ENCODE measurements at places on chromosomes 4 and X.

DNA sequence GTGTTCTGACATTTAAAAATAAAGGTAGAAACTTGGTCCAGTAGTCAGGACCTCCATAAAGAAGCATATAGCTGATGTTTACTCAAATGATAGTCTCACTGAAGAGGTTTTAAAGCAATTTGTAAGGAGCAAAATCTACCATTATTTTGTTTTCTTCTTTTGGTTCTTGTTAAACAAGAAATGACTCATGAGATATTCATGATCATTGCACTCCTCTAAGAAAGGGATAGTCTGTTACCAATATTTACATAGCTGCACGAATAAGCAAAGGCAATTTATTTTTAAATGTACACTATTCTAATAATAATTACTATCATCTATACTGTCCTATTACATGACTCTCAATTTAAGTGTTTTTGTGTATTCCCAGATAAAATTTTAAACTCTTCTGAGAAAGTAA, 397.9 kb downstream of the FAM47B start:
- DNase-seq: no peak

DNA sequence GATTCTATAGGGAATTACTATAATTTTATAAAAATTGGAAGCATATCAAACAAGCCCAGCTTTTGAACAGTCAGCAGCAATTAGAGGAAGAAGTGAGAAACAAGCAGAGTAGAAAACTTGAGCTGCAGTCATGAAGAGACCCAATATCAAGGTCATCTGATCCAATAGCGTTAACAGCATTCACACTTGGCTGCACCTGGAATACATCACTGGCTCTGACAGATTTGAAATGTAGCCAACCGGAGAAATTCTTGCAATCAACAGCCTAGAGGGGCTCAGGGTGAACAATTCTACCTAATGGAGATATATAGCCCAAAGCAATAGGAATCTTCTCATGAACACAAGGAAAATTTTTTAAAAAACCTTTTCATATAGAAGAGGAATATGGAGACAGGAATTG, 13.6 kb downstream of the DDX53 start:
- no peak for DNase-seq

DNA sequence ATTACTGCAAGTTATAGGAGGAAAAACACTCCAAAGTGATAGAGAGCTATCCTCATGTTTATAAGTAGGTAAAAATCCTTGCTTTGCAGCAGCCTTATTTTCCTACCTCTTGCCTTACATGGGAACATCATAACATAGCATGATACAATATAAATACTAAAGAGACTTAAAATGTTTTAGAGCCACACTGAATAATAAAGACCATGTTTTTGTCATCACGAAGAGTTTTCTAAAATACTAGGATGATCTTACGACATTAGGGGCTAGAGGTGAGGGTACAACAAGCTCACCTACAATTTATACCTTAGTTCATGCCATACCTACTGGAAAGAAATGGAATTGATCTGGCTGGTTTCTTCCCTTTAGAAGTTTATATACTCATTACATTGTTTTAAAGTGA, 184.8 kb downstream of the FBXW7 start:
- DNase-seq: no peak

DNA sequence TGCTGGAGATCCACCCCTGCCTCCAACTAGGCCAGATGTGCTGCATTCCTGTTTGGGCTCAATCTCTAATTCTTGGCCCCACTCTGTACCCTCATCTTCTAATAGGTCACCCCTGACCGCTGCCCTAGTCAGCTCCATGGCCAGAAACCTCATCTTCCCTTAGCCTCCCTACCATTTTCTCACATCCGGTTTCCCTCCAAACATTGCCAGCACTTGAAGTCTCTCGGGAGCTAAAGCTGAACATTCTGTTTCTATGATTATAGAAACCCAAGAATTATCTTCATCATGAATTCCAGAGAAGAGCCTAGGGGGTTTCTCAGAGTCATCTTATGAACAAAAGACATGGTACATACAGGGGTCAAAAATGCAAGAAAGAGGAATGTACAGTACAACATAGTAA, 179.7 kb downstream of the AMELX start:
- DNase-seq: no peak

DNA sequence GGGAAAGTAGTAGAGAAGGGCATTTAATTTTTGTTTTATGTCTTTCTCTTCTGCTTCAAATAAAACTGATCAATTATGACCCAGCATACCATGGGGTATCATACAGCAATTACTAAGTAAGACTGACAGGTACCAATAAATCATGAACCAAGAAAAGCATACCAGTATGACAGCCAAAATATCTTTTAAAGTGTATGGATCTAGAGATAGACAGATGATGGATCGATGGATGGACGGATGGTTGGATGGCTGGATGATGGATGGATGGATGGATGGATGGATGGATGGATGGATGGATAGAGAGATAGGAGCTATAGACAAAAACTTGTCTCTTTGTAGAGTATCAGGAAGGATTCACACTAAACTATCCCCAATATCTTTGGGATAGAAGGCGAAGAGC, 1.4 kb downstream of the DDX60L start:
- no peak for DNase-seq

DNA sequence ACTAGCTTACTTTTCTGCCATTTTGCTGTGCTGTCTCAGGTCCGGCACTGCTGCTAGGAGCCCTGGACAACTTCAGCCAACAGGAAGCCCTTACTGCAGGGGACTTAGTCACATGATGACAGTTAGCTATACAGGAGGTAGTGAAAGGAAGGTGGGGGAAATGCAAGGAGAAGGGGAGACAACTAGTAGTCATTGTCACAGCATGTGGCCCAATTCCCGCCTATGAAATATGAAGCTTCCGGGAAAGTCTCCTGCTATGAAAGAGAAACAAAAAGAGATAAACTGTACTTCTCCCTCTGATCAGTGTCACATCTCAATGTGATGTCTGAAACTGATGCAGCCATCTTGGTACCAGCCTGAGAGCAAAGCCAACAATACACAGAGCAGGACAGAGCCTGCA, 71.6 kb downstream of the AMELX start:
- DNase-seq: no peak

DNA sequence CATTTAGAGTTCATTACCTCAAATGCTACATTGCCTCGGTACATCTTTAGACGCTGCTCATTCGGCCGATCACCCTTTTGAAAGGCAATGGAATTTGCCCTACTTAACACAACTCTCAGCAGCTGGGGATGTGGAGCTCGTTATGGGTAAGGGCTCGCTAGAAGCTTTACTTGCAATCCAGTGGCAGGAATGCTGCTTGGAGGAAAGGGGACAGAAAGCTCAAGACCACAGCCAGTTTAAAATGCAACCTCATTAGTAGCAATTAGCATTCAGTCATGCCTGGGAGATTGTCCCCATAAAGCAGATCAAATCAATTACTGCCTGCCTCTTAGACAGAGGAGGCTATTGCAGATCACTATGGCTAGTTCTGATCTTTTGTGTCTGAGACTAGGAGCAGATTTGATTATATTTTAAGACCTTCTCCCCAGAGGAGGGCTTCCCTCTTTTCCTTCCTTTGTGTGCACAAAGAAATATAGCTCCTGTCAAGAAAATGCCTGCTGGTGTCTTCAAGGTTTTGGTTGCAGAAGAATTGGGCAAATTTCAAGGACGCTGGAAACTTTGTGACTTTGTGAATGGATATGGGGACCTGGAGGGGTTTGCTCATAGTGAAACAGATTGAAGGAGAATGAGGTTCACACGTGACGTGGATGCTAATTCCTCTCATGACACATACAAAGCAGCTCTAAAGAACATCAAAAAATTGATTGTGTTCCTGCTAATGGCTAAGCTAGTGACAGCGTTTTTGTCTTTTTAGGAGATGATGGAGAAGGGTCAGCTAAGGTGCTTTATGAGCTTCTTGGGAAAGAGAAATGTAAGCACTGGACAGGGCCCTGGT, 237.5 kb upstream of the GLRA2 start:
- no peak for DNase-seq

GRCh38 chrX:134713618-134714107, 55.4 kb upstream of the PLAC1 start:
- no peak for DNase-seq

DNA sequence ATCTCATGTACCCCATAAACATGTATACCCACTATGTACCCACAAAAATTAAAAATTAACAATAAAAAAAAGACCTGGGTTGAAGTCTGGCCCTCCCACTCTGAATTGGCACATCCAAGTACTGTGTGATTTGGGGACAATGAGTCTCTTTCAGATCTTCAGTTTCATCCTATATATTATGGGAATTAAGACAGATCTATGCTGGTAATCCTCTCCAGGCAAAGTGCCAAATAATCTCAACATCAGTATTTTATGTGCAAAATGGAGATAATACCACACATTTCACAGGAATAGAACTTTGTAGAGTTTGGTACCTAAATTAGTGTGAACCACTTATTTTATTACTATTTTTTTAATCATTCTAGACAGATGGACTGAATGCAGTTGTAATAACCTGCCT, 11.0 kb upstream of the SCD5 start:
- DNase-seq: no peak

- no peak for DNase-seq
These were observed 471.0 kb downstream of the KLHL13 start for GRCh38 chrX:117645639-117646038.

- no peak for DNase-seq
These were observed at the start of gene BTC for GRCh38 chr4:74794382-74795010. BTC (minus strand) TSS chr4:74794523; CDS start chr4:74794325, 198 bp downstream.

DNA sequence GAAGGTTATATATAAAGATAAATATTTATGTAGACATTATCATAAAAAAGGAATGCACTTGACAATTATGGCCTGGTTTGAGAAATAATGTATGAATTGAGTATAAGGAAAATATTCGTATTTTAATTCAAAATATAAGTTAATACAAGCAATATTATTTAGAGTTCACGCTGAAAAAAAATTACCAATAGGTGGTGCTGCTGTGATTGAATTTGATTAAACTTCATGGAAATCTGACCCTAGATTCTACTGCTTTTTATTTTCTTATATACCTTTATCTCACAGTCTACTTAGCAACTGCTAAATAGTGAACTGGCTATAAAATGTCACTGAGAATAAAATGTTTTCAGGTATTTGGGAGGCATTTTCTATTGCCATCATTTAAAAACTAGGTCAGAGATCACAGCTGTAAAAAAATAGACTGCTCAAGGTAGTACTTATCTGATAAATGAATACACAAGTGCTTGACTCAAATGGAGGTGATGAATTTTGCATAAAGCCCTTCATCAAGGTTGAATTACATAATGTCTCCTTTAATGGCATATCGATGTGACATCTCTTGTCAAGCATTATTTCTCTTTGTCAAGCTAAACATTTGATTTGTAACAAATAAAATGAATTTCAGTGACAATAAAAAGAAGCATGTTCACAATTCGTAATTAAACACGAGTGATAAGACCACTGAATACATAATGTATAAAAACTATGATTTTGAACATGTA, 1638.8 kb upstream of the PCDH7 start:
- DNase-seq: no peak

DNA sequence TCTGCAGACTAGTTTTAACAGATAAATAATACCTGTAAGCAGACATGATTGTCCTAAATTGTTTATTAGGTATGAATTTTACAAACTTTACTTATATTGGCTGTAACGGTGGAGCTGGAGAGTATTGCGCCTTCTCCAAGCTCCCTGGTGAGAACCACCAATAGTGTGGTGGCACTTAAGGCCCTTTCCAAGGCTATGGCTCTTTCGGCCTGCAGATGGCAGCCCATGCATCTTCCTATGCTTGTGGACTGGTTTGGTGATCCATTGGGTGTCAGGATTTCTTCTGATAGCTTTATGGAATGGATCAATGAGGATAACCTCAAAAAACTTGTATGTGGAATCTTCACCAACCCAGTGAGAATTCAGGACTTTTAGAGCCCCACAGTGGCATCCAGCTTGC, 7.8 kb downstream of the LARP1B start:
- peak; percentile 3 for DNase-seq

- no peak for DNase-seq
These were observed 2.6 kb downstream of the ARHGAP10 start for GRCh38 chr4:147734496-147734895.

GRCh38 chrX:13498238-13498637, 71.2 kb upstream of the EGFL6 start:
- no peak for DNase-seq

GRCh38 chr4:30721185-30722091, 1.3 kb downstream of the PCDH7 start:
- no peak for DNase-seq

DNA sequence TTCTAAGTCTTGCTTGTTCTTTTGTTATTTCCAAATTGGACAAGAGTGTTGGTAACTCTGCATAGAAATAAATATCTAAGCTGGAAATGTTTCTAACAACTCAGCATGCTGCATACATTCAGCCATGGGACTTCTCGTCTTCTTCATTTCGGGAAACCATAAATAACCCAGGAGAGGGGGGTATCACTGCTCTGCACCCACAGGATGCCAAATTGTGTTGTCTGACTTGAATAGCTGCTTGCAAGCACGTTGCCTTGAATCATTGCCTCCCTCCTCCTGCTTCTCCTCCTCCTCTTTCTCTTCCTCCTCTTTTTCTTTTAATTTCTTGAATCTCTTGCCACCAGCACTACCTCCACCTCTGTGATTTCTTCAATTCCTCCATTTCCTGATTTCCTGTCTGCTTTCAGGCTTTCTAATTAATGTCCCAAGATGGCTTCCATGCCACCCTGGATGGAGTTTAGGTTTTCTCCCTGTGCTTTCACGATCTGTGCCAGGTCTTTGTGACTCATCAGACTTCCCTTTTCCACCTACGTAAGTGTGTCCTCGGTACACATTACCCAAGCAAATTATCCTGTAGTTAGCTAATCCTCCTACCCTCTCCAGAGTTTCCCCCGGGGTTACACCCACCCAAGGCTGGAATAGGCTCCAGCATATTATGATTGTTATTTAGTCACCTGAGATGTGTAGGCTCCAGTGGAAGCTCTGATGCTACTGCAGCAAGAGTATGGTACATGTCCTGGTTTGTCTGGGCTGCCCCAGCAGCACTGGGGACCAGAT, 122.6 kb upstream of the VCX3B start:
- DNase-seq: no peak

GRCh38 chr4:80309294-80310004, 26.1 kb upstream of the CFAP299 start:
- no peak for DNase-seq

- no peak for DNase-seq
These were observed 334.5 kb downstream of the GALNTL6 start for GRCh38 chr4:172147687-172148086.

- no peak for DNase-seq
These were observed 106.6 kb upstream of the ATP6AP2 start for GRCh38 chrX:40474205-40474626.
